Mucosa of descending colon (tissue), 3 donors: ENCODE measurements at places on chromosomes 6 and 20. TPM values are rescaled to one million over a fixed set of nuclear protein-coding genes. Genes with fewer than 3 reads are reported as not detected.
A peak's percentile ranks its signal among the peaks of the same experiment; 100 is the strongest.

DYNLT1 gene
- total RNA-seq = 113 TPM

TRAPPC3L gene
- not detected for total RNA-seq

ATP9A gene
- total RNA-seq = 59.4 TPM

VGLL2 gene
- total RNA-seq = not detected

- DNase-seq = no peak
Measured at GRCh38 chr6:41599015-41599851, 39.0 kb upstream of the MDFI start.

GRCh38 chr6:111011360-111012142, 29.7 kb downstream of the RPF2 start:
- DNase-seq = peak; percentile 8

DNA sequence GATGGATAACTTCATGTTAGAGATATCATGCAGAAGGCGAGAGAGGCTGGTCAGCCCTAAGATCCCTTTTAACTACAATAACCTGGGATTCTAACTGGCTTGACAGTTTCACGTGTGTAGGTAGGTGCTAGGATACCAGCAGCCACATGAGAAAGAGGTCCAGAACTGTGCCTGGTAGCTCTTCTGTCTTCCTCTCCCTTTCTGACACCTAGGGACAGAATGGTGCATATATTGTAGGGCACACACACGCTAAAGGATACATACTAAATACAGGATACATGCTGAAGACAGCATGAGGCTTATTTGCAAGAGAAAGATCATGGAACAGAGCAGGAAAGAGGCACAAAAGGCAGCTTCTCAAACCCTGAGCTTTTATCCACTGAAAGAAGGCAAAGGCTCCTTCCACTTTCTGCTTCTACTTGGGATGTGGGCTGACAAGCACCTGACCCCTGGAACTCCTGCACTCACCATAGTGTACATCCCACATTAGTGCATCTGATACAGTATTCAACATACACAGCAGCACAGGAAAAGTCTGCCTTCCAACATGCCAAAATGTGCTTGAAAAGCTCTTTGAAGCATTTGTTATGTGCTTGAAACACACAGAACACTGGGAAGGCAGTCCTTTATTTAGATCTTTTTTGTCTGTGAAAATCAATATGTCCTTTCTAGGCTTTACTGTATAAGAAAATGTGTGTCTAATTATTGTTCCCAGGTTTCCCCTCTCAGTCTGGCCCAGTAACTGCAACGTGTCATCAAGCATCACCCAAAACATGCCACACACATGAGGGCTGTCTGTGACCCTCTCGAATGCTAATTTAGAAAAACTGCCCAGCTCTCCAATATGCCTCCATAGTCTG, 3.2 kb downstream of the SLC22A23 start:
- DNase-seq = no peak

DNA sequence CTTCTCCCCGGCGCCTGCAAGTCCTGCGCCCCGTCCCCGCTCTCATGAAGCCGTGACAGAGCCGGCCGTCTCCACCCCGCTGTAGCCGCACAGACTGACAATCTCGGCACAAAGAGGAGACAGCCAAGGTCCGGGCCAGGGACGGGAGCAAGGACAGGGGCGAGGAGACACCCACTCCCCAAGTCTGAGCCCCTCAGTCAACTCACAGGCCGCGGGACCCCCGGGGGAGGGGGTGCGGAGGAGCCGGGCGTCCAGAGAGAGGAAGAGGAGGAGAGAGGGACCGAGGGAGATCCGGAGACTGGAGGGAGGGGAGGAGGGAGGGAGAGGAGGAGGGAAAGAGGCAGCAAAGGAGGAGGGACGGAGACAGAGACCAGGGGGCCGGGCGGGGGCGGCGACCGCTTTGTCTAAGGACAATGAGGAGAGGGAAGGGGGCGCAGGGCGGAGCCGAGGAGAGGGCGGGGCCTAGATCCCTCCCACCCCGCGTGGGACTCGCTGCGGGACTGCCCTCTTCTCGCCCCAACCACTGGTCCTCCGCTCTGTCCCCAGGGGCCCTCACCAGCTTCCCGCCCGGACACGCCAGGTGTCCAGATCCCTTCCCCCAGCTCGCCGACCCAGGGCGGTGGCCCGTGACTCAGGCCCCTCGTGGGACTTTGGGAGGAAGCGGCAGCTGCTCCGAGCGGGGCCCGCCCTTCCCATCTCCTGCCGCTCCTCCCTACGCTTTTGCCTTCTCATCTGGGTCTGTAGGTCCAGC, 638 bp upstream of the PPP1R18 start:
- peak; percentile 97 for DNase-seq

- DNase-seq = no peak
Measured at GRCh38 chr6:147438758-147439528, 69.5 kb upstream of the SAMD5 start.

- no peak for DNase-seq
Measured at GRCh38 chr6:155187106-155187505, 76.7 kb upstream of the CLDN20 start.

DNA sequence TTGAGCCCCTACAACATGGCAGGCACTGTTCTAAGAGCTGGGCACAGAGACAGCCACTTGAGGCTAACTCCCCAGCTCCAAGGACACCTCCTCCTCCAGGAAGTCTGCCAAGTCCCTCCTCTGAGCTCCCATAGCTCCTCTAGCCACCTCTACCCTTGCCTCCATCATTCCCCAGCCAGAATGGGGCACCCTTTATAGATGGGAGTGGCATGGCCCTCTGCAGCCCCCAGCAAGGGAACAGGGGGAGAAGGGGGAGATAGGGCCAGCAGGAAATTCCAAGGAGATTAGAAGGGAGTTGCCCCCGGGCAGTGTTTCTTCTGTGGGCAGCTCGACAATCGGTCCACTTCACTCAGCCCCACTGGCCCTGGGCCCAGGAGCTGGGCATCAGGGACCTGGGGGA, 19.7 kb upstream of the TLDC2 start:
- no peak for DNase-seq

DNA sequence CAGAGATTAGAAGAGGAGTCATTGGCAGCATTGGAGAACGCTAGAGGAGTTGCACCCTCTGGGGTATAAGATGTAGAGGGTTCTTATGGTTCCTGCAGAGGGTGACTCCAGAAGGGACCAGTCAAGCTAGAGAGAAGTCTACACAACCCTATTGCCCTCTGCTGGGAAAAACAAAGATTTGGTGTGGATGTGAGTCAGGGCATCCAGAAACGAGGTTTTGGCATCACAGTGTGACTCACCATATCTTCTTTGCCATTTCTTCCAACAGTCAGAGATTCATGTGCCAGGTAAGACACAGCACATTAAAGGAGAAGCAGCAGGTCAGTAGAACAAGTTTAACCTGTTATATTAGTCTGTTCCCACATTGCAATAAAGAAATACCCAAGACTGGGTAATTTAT, 598.8 kb downstream of the MAFB start:
- DNase-seq = no peak

DNA sequence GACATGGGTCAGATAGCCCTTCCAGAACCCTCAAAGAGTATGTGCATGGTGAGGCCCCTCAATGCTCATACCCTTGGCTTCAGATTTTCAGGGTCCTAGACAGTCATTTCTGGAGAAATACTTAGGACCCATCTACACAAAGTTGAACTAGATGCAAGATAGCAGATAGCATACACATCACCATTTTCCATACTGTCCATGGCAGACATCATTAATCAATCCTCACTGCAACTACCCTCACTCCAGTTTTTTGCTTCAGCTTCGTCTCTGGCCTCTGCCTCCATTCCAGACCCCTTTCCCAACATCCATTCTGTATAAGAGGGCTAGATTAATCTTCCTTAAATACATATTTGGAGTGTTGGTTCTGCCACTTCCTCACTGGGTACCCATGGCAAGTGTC, 95.5 kb upstream of the MYL9 start:
- DNase-seq = no peak

GRCh38 chr6:17395112-17395511, 1.7 kb downstream of the CAP2 start:
- no peak for DNase-seq
